Regular cardiac myocyte (primary cell): ENCODE measurements at places on chromosomes 12 and 14. TPM values are rescaled to one million over a fixed set of nuclear protein-coding genes. Genes with fewer than 3 reads are reported as not detected.

Gene SLC4A8
- 0.56 and 1.3 TPM in 2 replicates for total RNA-seq

Gene JPH4
- not detected in 2 replicates for total RNA-seq

Gene TDRD9
- total RNA-seq: 0.58 and 2.5 TPM in 2 replicates

Gene GPRC5A
- total RNA-seq: 18.6 and 37.8 TPM in 2 replicates

Gene BHLHE41
- total RNA-seq: 2.1 and 6.5 TPM in 2 replicates

Gene SALL2
- 1.2 and 1.7 TPM in 2 replicates for total RNA-seq

Gene TAS2R8
- total RNA-seq: under 0.01 TPM in 1 of 2 replicates, not detected in the other

Gene PLEKHG7
- total RNA-seq: not detected in 2 replicates

Gene CD27
- not detected in 2 replicates for total RNA-seq

Gene OVCH1
- total RNA-seq: under 0.01 and 0.28 TPM in 2 replicates

Gene CLEC1B
- total RNA-seq: not detected in 2 replicates

Gene GARIN6
- not detected in 2 replicates for total RNA-seq

Gene VPS37B
- total RNA-seq: 9.3 and 15.7 TPM in 2 replicates

Gene FOS
- 14.8 and 32.1 TPM in 2 replicates for total RNA-seq

Gene CCDC196
- not detected in 2 replicates for total RNA-seq

Gene RASAL1
- not detected in 2 replicates for total RNA-seq

Gene CLEC4E
- not detected in 2 replicates for total RNA-seq

Gene TROAP
- 1.1 and 9.4 TPM in 2 replicates for total RNA-seq

Gene NOS1
- total RNA-seq: not detected in 2 replicates

Gene SYT1
- total RNA-seq: 2.5 and 5.8 TPM in 2 replicates

Gene BICDL1
- 0.28 and 0.38 TPM in 2 replicates for total RNA-seq

Gene ZFYVE1
- 10.4 and 13.0 TPM in 2 replicates for total RNA-seq

Gene KERA
- total RNA-seq: not detected in 2 replicates

Gene TGFB3
- total RNA-seq: 3.8 and 7.3 TPM in 2 replicates

Gene HCAR3
- not detected in 2 replicates for total RNA-seq

Gene EIF2S1
- 239 and 437 TPM in 2 replicates for total RNA-seq

Gene SLC25A21
- total RNA-seq: under 0.01 and 0.58 TPM in 2 replicates

Gene TTC5
- total RNA-seq: 19.4 and 25.3 TPM in 2 replicates

Gene SMCO2
- not detected in 2 replicates for total RNA-seq

Gene OR4K14
- not detected in 2 replicates for total RNA-seq

Gene CCDC175
- total RNA-seq: not detected in 2 replicates

Gene SLC5A8
- under 0.01 TPM in 1 of 2 replicates, not detected in the other for total RNA-seq

Gene MYH6
- total RNA-seq: not detected in 2 replicates

Gene LGMN
- 46.8 and 87.1 TPM in 2 replicates for total RNA-seq

Gene SLC7A8
- total RNA-seq: under 0.01 and 1.4 TPM in 2 replicates

Gene RHEBL1
- total RNA-seq: 0.56 and 1.2 TPM in 2 replicates

Gene STAT6
- total RNA-seq: 56.0 and 58.1 TPM in 2 replicates

Gene LMNTD1
- total RNA-seq: 0.38 TPM in 1 of 2 replicates, not detected in the other

Gene MFAP5
- 124 and 311 TPM in 2 replicates for total RNA-seq

Gene FOXG1
- total RNA-seq: under 0.01 TPM in 1 of 2 replicates, not detected in the other

Gene PGF
- total RNA-seq: 14.0 and 17.8 TPM in 2 replicates

Gene CLEC4C
- total RNA-seq: not detected in 2 replicates

Gene LRP6
- 40.5 and 49.3 TPM in 2 replicates for total RNA-seq

Gene RTL1
- not detected in 2 replicates for total RNA-seq

Gene HCAR2
- not detected in 2 replicates for total RNA-seq

Gene SYNDIG1L
- under 0.01 TPM in 1 of 2 replicates, not detected in the other for total RNA-seq

Gene PLCZ1
- total RNA-seq: not detected in 2 replicates

Gene DLK1
- total RNA-seq: not detected in 2 replicates

Gene SLC25A47
- under 0.01 TPM in 1 of 2 replicates, not detected in the other for total RNA-seq

Gene GRIN2B
- total RNA-seq: 0.19 and 0.28 TPM in 2 replicates

Gene SLC6A15
- 0.77 and 0.85 TPM in 2 replicates for total RNA-seq

Gene HOTAIR
- total RNA-seq: not detected in 2 replicates

Gene REP15
- total RNA-seq: 2.9 and 3.1 TPM in 2 replicates

Gene CD163L1
- 3.1 and 3.3 TPM in 2 replicates for total RNA-seq

Gene NTS
- total RNA-seq: not detected in 2 replicates

Gene PLEKHG3
- 3.5 and 5.4 TPM in 2 replicates for total RNA-seq

Gene IFNG-AS1
- total RNA-seq: not detected in 2 replicates
